ENCODE measurements at places on chromosomes 13 and 19. TPM values are rescaled to one million over a fixed set of nuclear protein-coding genes. Genes with fewer than 3 reads are reported as not detected.

GRCh38 chr19:58544591-58545285 is 874 bp downstream of the TRIM28 start:
- H3K27me3 ChIP-seq, result peaks cover 6% of the 10 kb centered on the region
- peaks cover 27% of the 10 kb centered on the region for H3K36me3 ChIP-seq
- H3K4me1 ChIP-seq, result peaks cover 30% of the 10 kb centered on the region

CEACAM3 gene
- not detected for total RNA-seq

ADAMTSL5 gene
- 5.5 TPM for total RNA-seq

GRCh38 chr13:108985166-108985565 is 355.8 kb downstream of the MYO16 start:
- H3K27me3 ChIP-seq, result peaks cover 20% of the 10 kb centered on the region
- no peaks in the 10 kb centered on the region for H3K4me1 ChIP-seq
- DNase-seq, result no peak
- no peaks in the 10 kb centered on the region for H3K36me3 ChIP-seq
- no peak overlapping the region for H3K27ac ChIP-seq
- H3K4me3 ChIP-seq, result no peak overlapping the region

DNA sequence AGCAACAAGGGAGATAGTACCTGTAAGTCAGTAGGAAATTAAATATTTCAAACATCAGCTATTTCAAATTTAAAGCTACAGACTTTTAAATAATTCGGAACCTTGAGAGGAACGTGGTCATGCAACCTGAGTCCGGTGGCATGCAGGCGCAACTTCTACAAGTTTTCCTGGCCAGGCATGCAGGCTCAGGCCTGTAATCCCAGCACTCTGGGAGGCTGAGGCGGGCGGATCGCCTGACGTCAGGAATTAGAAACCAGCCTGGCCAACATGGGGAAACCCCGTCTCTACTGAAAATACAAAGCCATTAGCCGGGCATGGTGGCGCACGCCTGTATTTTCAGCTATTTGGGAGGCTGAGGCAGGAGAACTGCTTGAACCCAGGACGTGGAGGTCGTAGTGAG is 2.2 kb upstream of the ZNF701 start:
- peaks cover 29% of the 10 kb centered on the region for H3K4me1 ChIP-seq
- peaks cover 45% of the 10 kb centered on the region for H3K36me3 ChIP-seq
- no peaks in the 10 kb centered on the region for H3K27me3 ChIP-seq
- DNase-seq, result no peak
- no peak overlapping the region for H3K27ac ChIP-seq

- H3K4me3 ChIP-seq, result no peak overlapping the region
- no peaks in the 10 kb centered on the region for H3K4me1 ChIP-seq
- no peaks in the 10 kb centered on the region for H3K36me3 ChIP-seq
Measured at GRCh38 chr13:57933606-57934005, 302.1 kb downstream of the PCDH17 start.

PALM gene
- total RNA-seq, result 0.72 TPM

PRKCG gene
- not detected for total RNA-seq

GRCh38 chr13:30692113-30692512 is 43.2 kb upstream of the ALOX5AP start:
- peaks cover 43% of the 10 kb centered on the region for H3K27me3 ChIP-seq
- H3K27ac ChIP-seq, result no peak overlapping the region
- H3K4me3 ChIP-seq, result no peak overlapping the region
- no peak for DNase-seq
- H3K4me1 ChIP-seq, result peaks cover 17% of the 10 kb centered on the region
- H3K36me3 ChIP-seq, result peaks cover 3% of the 10 kb centered on the region

CBLC gene
- not detected for total RNA-seq

DNA sequence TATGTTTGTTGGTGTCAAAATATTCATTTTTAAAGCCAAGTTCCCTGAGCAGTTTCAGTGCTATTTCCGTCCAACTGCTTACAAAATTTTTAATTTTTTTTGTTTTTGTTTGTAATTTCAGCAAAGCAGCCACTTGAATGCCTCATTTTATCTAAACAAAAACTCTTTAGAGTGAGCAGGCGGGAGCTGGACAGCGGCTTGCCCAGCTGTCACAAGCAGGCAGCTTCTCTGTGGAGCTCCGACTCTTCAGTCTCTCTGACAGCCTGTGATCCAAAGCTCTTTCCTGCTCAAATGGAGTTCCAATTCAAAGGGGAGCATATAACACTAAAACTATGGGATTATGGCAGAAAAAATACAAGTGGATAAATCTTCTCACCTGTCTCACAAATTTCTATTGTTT is 618.3 kb upstream of the PCDH20 start:
- no peaks in the 10 kb centered on the region for H3K4me1 ChIP-seq
- no peak overlapping the region for H3K4me3 ChIP-seq
- no peak overlapping the region for H3K27ac ChIP-seq
- DNase-seq, result no peak

- no peak overlapping the region for H3K27ac ChIP-seq
- peaks cover 15% of the 10 kb centered on the region for H3K4me1 ChIP-seq
- no peak overlapping the region for H3K4me3 ChIP-seq
- H3K27me3 ChIP-seq, result no peaks in the 10 kb centered on the region
- peaks cover 13% of the 10 kb centered on the region for H3K36me3 ChIP-seq
Measured at GRCh38 chr13:49749848-49750247, 42.6 kb downstream of the KPNA3 start.

ZNF626 gene
- total RNA-seq, result 9.1 TPM

- H3K4me1 ChIP-seq, result peaks cover 17% of the 10 kb centered on the region
- H3K27me3 ChIP-seq, result peaks cover 25% of the 10 kb centered on the region
- H3K36me3 ChIP-seq, result no peaks in the 10 kb centered on the region
- DNase-seq, result no peak
- no peak overlapping the region for H3K27ac ChIP-seq
Measured at GRCh38 chr13:20701461-20701860, 2.0 kb upstream of the IL17D start.

PTGIR gene
- total RNA-seq, result 32.4 TPM

KCTD15 gene
- total RNA-seq, result 8.2 TPM

TRPC4 gene
- total RNA-seq, result not detected

IL11 gene
- 5.4 TPM for total RNA-seq

GRCh38 chr13:81058211-81058915 is 717.4 kb upstream of the SPRY2 start:
- H3K36me3 ChIP-seq, result no peaks in the 10 kb centered on the region
- H3K27me3 ChIP-seq, result no peaks in the 10 kb centered on the region
- H3K4me3 ChIP-seq, result no peak overlapping the region
- DNase-seq, result no peak

- H3K4me1 ChIP-seq, result no peaks in the 10 kb centered on the region
- no peak overlapping the region for H3K4me3 ChIP-seq
- H3K27ac ChIP-seq, result no peak overlapping the region
- no peak for DNase-seq
- no peaks in the 10 kb centered on the region for H3K36me3 ChIP-seq
- H3K27me3 ChIP-seq, result no peaks in the 10 kb centered on the region
Measured at GRCh38 chr19:7663706-7664105, 5.1 kb upstream of the RETN start.

ATXN8OS gene
- not detected for total RNA-seq

- H3K4me1 ChIP-seq, result peaks cover 47% of the 10 kb centered on the region
- peak overlapping the region; percentile 100 for H3K4me3 ChIP-seq
- H3K27me3 ChIP-seq, result peaks cover under 1% of the 10 kb centered on the region
- no peak for DNase-seq
- peaks cover 22% of the 10 kb centered on the region for H3K36me3 ChIP-seq
- peak overlapping the region; percentile 83 for H3K27ac ChIP-seq
Measured at GRCh38 chr19:49085868-49086232, 599 bp downstream of the SNRNP70 start.

DNA sequence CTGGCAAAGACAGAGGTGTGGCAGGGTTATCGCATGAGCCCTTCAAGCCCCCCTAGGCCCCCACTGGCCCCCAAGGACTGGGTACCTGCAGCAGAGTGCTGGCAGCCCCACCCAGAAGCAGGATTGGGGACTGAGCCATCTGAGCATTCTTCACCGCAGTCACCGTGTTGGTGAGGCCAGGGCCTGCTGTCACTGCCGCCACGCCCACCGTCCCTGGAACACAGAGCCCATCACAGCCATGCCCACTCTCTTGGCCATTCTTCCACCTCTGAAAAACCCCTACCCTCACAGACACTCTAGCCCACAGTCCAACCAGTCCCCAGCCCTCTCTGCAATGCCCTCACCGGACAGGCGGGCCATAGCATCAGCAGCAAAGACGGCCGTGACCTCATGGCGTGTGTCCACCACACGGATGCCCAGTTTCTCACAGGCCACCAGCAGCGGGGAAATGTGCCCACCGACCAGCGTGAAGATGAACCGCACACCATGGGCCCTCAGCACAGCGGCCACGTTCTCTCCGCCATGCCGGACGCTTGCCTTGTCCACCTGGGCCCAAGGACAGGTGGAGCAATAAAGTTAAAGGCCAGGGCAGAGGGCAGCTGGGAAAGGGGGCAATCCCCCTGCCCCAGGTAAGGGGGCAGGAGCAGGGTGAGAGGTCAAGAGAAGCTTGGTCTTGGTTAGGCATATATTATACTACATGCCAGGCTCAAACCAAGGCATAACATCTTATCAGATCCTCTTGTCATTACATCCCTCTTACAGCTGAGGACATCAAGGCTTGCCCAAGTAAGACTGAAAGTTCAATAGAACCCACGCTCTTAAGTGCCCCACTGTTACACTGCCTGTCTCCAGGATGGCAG is 16.1 kb downstream of the SYDE1 start:
- peaks cover 9% of the 10 kb centered on the region for H3K36me3 ChIP-seq
- peak overlapping the region; percentile 92 for H3K4me3 ChIP-seq
- no peak for DNase-seq
- H3K27ac ChIP-seq, result no peak overlapping the region

CACNG7 gene
- total RNA-seq, result not detected

GRCh38 chr13:113740661-113741060 is 18.4 kb upstream of the TMEM255B start:
- H3K27ac ChIP-seq, result no peak overlapping the region
- peaks cover 21% of the 10 kb centered on the region for H3K27me3 ChIP-seq
- no peak for DNase-seq
- no peak overlapping the region for H3K4me3 ChIP-seq

- no peak for DNase-seq
- peaks cover 19% of the 10 kb centered on the region for H3K4me1 ChIP-seq
- H3K27me3 ChIP-seq, result peaks cover 37% of the 10 kb centered on the region
- H3K27ac ChIP-seq, result no peak overlapping the region
Measured at GRCh38 chr19:31339411-31339810, 9.8 kb downstream of the TSHZ3 start.

BRME1 gene
- total RNA-seq, result 13.2 TPM

RGS9BP gene
- 0.31 TPM for total RNA-seq

ICAM4 gene
- total RNA-seq, result 1.5 TPM

GRCh38 chr13:34411177-34411576 is 530.9 kb upstream of the NBEA start:
- H3K4me1 ChIP-seq, result no peaks in the 10 kb centered on the region
- no peaks in the 10 kb centered on the region for H3K27me3 ChIP-seq
- no peak for DNase-seq
- H3K4me3 ChIP-seq, result no peak overlapping the region

DNA sequence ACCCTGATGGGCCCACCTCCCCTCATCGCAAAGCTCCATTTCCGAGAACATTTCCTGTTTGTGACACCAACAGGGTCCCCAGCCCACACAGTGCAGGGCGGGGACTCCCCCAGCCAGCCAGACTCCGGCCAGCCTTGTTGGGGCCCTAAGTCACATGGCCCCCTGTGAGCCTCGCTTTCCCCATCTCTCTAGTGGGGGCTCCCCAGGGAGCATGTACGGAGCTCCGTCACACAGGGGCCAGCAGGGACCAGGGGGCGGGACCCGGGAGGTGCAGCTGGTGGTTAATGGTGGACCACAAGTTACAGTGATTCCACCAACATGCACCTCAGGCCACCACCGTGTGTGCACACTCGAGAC is 1.7 kb downstream of the TBXA2R start:
- peaks cover 6% of the 10 kb centered on the region for H3K27me3 ChIP-seq
- peaks cover 7% of the 10 kb centered on the region for H3K4me1 ChIP-seq
- H3K36me3 ChIP-seq, result peaks cover 1% of the 10 kb centered on the region
- no peak overlapping the region for H3K27ac ChIP-seq
- H3K4me3 ChIP-seq, result no peak overlapping the region
- peak; percentile 45 for DNase-seq

DNA sequence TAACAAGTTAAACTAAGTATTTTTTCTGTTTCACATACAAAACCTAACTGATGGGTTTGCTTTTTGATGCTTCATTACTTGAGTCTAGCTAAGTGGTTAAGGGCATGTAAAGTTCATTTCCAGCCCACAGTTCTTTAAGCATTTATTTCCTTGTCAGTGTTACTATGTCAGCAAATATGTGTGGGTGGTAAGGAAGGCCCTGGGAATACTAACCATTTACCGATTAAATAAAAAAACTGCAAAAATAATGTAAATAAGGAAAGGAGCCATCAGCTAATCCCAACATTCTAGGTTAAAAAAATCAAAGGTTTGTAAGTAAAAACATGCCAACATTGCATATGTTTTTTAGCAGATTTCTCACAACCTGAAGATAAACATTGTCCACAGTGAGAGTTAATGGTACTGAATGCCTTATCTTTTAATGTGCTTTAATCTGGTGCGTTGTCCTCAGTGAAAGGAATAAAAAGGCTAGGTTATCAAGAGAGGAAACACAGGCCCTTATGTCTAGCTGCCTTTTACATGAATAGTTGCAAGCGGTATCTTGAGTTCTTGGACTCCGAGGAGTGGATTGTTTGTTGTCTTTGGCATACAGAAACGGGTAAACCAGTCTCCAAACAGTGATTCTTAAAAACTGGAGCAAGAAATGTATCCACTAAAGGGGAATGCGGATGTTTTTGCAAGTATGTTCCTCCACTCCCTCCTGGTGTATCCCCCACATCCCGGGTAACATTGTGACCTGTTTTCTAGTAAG is 949.6 kb upstream of the SLC10A2 start:
- H3K27ac ChIP-seq, result no peak overlapping the region
- H3K27me3 ChIP-seq, result no peaks in the 10 kb centered on the region
- no peak for DNase-seq
- H3K4me3 ChIP-seq, result no peak overlapping the region

GRCh38 chr13:100235311-100235901 is 146.5 kb downstream of the PCCA start:
- no peak overlapping the region for H3K4me3 ChIP-seq
- DNase-seq, result no peak
- H3K4me1 ChIP-seq, result peaks cover 4% of the 10 kb centered on the region
- no peaks in the 10 kb centered on the region for H3K27me3 ChIP-seq
- no peaks in the 10 kb centered on the region for H3K36me3 ChIP-seq

CCDC97 gene
- 28.8 TPM for total RNA-seq

MBD3L2 gene
- not detected for total RNA-seq

DNA sequence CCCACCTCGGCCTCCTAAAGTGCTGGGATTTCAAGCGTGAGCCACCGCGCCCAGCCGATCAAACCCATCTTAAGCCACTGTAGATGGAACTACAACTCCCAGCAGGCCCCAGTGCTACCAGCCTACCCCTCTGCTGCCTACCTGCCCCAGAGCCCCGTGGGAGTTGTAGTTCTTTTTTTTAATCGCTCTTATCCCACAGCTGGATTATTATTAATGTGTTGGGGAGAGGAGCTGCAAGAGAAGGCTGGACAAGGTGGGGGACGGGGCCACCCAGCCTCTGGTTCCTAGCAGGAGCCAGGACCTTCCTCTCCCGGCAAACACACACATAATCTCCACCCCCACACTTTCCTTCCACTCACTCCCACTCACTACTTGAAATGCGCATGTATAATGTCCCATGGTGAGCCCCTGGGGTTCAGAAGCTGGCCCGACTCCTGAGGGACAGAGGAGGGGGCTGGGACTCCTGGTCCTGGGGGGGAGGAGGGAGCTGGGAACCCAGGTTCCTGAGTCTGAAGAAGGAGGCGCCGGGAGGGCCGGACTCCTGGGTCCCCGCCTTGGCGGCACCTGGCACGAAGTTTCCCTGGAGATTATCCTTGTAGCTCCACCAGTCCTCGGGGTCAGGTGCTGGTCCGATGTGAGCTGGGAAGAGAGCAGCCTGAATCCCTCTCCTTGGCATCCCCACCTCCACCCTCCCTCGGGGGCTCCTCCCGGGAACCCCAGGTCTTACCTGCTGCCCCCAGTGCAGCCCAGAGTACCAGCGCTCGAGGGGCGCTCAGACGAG is 958 bp downstream of the CA11 start:
- H3K27ac ChIP-seq, result peak overlapping the region; percentile 11
- H3K36me3 ChIP-seq, result no peaks in the 10 kb centered on the region

S1PR5 gene
- 0.19 TPM for total RNA-seq
